ENCODE measurements at places on chromosomes 6 and 20.
A peak's percentile ranks its signal among the peaks of the same experiment; 100 is the strongest.

DNA sequence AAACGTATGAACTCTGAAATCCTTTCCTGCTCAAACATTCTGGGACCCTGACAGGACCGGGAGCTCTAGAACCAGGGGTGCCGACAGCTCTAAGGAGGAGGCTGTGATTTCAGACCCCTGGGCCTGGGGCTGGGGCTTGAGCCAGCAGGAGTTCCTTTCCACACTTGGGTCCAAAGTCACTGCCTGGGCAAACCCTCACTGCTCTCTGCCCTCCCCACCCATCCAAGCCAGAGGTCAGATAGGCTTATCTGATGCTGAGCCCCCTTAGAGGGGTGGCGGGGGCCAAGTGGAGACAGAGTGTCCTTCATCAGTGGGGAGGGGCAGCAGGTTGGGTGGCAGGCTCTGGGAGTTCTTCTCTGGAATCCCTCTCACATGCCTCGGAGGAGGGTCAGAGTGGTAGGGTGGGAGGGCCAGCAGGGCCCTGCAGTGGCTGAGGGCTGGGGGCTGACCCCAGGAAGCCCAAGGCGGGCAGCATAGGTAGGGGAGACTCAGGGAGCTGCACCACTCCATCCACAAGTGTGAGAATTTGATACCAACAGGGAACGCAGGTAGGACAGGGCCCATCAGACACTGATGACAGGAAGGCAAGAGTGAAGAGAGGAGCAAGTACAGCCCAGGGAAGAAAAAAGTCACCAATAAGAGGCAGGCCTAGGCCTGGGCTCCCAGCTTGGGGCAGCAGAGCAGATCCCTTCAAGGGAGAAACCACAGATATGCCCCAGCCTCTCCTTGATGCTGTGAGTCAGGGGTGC is 121.0 kb downstream of the MRPL14 start:
- no peak for DNase-seq

- peak; percentile 68 for DNase-seq
Measured at GRCh38 chr6:108133594-108134179, 32.1 kb upstream of the NR2E1 start.

DNA sequence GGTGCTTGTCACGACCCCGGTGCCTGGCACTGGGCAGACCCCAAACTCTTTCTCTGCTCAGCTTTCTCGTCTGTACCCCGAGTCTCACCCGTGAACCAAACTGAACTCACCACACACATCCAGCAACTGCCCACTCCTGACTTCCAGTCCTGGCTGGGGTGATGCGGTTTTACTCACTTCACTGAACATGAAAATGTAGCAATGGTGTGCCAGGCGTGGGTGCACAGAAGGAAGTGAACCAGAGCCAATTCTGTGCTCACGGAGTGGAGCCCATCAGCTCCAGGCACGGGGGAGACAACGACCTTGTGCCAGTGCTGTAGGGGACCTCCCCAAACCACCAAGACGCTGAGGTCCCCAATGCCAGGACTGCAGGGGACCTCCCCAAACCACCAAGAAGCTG is 78.7 kb upstream of the AFDN start:
- DNase-seq = no peak

DNA sequence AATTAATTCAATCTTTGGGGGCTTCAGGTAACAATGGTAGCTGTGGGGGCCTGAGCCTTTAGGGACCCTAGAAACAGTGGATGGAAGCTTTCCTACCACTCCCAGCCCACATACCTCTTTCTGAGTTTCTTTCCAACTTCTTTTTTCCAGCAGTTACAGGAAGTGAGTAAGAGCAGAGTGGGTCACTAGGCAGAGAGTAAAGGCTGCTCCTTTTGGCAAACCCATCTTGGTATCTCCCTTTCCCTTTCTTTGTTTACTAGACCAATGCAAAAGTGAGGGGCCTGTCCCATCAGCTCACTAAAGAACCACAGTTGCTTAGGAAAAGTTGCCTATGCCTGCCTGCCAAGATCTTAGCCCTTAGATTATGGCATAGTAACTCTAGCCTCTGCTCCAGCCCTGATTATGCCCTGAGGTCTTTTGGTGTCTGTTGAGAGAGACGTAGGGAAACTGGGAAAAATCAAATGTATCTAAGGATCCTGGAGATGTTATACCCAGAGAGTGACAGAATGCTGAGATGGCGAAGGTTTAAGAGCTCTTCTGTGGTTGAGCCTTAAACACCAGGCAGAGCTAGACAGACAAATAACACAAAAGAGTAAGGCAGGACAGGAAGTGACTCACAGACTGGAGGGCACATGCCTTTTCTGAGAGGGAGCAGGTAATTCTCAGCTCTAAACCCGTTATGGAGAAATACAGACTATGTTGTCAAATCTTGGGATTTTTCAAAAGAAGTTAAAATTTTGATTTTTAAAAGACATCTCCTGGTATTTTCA is 31.3 kb downstream of the TRMT6 start:
- no peak for DNase-seq

DNA sequence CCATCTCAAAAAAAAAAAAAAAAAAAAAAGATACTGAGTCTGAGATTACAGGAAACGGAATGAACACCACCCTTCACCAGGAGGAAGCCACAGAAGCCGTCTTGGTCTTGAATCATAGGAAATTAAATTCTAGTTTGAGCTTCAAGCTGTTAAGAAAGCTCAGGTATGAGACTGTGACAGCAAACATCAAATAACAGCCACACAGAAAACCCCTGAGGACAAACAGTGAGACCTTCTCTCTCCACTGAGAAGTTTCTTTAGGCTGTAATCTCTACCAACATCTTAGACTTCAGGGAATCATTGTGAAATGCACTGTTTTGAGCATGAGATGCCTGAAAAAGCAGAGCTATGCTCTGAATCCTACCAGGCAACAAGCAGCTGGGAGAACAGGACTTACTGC is 30.8 kb downstream of the PDE10A start:
- DNase-seq = no peak

DNA sequence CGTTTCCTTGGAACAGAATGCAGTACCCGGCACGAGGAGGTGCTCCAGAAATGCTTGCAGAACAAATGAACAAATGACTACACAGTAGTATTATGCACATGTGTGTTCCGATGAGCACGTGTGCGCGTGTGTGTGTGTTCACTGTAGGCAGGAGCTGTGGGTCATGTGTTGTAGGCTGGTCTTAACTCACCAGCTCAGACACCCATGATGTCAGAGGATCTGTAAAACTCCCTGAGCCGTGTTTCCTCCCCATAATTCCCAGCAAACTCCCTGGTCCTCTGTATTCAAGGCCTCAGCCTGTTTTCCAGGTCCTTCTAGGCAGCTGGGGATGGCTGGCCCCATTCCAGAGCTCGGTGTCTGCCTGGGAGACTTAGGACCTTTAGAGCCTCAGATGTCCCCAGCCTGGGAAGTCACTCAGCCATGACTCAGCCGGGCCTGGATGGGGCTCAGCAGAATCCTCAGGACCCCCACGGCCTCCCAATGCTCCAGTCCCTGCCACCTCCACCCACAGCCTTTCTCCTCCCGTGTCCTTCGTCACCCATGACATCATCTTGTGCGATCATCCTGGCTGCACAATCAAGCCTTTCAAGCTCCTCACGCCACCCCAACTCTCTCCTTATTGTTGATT is 475.0 kb upstream of the SULF2 start:
- DNase-seq = no peak

DNA sequence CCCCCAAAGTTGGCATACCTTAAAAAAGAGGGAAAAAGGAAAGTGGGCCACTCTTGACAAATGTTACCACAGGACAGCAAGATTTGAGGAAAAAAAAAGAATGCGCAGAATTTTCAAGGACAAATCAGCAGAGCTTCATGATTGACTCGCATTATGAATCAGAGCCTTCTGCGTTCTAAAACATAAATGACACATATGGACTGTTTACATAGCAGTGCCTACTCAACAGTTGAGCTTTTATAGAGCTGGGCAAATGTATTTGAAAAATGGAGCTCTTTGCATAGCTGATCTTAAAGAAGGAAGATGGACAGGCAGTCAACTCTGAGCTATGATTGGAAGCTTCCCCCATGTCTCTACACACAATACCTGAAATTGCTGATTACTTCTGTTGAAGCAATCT is 213.2 kb upstream of the NT5E start:
- DNase-seq = no peak

GRCh38 chr6:96171112-96171511 is 155.3 kb downstream of the FUT9 start:
- DNase-seq = no peak

GRCh38 chr20:34268851-34269636 is 27.8 kb downstream of the ASIP start:
- DNase-seq = no peak

GRCh38 chr6:142130814-142131213 is 1.9 kb upstream of the GJE1 start:
- no peak for DNase-seq

DNA sequence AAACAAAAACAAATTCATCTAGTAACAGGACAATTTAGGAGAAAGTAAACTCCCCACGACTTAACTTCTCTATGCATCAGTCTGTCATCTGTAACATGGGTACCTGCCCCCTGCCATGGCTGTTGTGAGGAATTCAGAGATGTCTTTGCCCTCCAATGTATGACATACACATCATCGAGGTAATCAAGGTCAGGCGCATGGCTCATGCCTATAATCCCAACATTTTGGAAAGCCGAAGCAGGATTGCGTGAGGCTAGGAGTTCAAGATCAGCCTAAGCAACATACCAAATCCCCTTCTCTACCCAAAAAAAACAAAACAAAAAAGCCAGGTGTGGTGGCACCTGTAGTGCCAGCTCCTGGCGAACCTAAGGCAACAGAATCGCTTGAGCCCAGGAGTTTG is 9.0 kb downstream of the EEF1A1 start:
- no peak for DNase-seq
